Right ventricle myocardium superior (tissue), 1 donor: ENCODE measurements at places on chromosomes 2 and 18. TPM values are rescaled to one million over a fixed set of nuclear protein-coding genes. Genes with fewer than 3 reads are reported as not detected.

Gene DOK6
- 5.2 TPM for total RNA-seq

Gene ACOXL
- not detected for total RNA-seq

Gene XIRP2
- 206 TPM for total RNA-seq

Gene HOXD8
- 0.32 TPM for total RNA-seq

- no peak for DNase-seq
Observed at GRCh38 chr2:227796045-227796711, 17.5 kb upstream of the CCL20 start.

DNA sequence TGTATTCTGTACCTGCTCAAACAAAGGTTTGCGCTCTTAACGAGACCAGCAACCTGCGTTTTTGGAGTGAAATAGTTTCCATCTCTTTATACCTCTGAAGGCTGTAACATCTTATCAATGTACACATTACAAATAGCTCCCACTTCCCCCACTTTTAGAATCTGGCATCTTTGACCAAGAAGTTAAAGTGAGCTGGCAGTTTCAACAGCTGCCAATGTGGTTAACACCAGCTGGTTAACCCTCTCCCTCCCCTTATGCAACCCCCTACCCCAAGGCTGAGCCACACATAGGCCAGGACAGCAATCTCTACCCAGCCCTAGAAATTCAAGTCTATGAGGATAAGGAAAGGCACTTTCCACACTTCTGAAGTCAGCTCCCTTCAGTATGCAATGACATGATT is 2.2 kb upstream of the SERTAD2 start:
- DNase-seq: no peak
